ENCODE measurements at places on chromosomes 1 and 21.

GRCh38 chr21:26923986-26924385 lies 42.9 kb downstream of the ADAMTS5 start:
- DNase-seq = no peak

- DNase-seq = no peak
Observed at GRCh38 chr1:113540335-113540734, 150.0 kb downstream of the MAGI3 start.

- DNase-seq = no peak
Observed at GRCh38 chr1:31580891-31581603, 4.7 kb downstream of the TINAGL1 start.

- DNase-seq = peak; percentile 37
Observed at GRCh38 chr1:66300972-66301451, 232.9 kb upstream of the SGIP1 start.

- DNase-seq = no peak
Observed at GRCh38 chr1:24319312-24319863, at the start of gene GRHL3. Gene GRHL3 (plus strand): TSS chr1:24319357. CDS start chr1:24319552, 195 bp downstream.

DNA sequence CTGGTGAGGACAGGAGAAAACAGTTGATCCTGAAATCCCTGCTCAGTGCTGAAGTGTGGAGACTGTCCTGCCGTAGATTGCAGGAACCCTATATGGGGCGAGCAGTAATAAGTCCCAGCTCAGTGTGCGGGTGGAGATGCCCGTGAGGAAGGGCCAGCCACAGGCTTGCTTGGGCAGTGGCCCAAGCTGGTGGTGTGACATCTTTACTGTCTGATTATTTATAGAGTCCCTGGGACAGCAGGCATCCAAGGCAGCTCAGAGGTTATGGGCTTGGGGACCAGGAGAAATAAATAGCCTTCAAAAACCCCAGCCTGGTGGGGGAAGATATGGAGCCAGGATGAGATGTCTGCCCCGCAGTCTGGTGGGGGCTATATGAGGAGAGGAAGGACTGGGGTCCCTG lies 170.7 kb upstream of the POU3F1 start:
- DNase-seq = no peak

DNA sequence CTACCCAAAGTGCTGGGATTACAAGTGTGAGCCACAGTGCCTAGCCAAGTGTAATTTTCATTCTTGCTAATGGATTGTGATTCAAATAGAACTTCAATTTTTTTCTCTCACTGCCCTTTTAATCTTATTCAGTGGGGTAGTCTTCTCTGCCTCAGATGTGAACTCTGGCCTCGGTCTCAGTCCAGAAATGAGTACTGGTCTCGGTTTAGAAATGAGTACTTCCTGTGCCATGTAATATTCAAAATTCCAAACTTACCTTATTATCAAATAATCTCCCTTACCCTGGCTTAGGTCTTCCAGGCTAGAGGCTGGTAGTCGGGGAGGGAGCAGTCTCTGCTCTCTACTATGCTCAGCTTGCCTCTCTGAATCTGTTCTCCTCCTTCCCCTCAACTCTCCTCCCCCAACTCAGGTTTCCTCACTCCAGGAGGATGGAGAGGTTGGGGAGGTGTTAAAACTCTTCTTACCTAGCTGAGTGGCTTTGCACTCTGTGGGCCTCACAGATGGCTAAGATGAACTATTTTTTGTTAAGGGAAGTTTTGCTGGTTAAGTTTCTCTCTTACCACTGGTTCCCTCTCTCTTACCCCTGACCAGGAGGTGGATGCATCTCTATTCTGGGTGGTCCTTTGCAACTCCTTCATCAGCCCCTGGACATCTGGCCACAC lies 4.8 kb upstream of the SLAMF9 start:
- DNase-seq = no peak

- DNase-seq = no peak
Observed at GRCh38 chr1:168447871-168448270, 95.9 kb downstream of the XCL2 start.

- DNase-seq = no peak
Observed at GRCh38 chr1:163085904-163086268, 16.7 kb downstream of the RGS4 start.

GRCh38 chr1:199243423-199244061 lies 604.7 kb downstream of the PTPRC start:
- DNase-seq = peak; percentile 39

DNA sequence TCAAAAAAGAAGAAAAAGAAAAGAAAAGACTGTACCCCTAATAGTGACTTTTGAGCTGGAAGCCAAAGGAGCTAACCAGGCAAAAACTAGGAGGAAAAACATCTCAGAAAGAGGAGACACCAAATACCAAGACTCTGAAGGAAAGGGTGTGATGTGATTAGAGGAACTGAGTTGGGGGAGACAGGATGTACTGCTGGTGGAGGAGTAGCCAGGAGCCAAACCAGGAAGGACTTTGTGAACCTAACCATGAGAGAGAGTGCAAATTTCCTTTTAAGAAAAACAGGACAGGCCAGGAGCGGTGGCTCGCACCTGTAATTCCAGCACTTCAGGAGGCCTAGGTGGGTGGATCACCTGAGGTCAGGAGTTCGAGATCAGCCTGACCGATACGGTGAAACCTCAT lies 4.1 kb upstream of the RBP7 start:
- DNase-seq = no peak

DNA sequence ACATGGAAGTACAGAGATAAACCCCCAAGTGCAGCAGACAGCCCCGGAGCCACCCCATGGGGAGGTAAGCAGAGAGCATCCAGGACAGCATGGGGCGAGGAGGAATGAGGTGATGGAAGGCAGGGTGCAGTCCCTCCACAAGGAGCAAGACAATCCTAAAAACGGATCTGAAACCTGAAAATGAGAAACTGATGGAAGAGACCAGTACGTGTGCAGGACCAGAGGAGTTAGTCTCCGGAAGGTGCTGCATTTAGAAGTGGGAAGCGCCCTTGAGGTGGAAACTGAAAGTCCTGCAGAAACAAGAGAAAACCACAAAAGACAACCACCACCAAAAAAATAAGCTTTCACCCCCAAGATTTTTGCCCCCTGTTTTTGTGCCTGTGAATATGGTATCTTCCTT lies 17.4 kb upstream of the DDOST start:
- no peak for DNase-seq

DNA sequence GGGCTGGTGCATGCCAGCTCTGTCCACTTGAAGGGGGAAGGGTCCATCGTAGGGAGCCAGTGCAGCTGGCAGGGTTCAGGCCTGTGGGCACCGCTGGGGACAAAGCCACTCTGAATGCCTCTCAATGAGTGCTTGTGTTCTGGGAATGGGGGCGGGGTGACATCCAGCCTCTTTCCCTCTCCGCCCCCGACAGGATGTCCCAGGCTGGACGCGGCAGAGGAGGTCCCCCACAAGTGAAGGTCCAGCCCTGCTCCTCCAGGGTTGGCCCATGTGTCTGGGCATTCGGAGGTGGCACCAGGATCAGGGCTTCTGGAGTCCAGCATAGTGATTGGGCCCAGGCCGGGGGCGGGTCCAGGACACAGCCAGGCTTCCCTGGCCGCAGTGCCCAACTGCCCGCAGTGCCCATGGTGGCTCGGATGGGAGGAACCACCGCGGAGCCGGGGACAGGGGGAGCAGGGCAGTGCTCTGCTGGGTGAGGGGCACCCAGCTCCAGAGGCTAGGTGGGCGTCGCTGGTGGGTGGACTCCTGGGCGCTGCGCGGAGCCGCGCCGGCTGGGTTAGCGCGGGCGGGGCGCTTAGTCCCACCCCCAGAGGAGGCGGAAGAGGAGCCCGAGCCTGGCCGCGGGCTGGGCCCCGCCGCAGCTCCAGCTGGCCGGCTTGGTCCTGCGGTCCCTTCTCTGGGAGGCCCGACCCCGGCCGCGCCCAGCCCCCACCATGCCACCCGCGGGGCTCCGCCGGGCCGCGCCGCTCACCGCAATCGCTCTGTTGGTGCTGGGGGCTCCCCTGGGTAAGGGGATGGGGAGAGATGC lies at the start of gene SHISA4:
TSS of gene SHISA4 (plus strand) at position 617 of the 808 bp plus-strand sequence. CDS start at position 714, 97 bp downstream.
- DNase-seq = peak; percentile 33

GRCh38 chr1:93597709-93598108 lies 83.9 kb downstream of the BCAR3 start:
- no peak for DNase-seq

DNA sequence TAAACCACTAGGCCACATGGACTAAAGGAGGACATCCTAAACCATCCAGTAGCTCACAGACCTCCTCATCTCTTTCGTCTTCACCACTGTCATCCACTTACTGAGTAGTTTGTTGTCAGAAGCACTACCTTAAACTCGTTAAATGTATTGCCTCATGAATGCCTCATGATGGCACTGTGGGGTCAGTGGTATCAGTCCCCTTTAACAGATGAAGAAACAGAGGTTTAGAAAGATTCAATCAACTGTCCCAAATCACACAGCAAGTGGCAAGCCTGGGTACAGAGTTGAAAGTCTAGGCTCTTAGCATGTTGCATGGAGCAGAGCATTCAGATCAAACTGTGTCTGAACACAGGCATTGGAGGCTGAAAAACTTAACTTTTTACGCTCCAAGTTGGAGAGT lies 183.6 kb upstream of the KIAA0040 start:
- DNase-seq = no peak

- no peak for DNase-seq
Observed at GRCh38 chr1:48710915-48711314, 65.8 kb downstream of the BEND5 start.

DNA sequence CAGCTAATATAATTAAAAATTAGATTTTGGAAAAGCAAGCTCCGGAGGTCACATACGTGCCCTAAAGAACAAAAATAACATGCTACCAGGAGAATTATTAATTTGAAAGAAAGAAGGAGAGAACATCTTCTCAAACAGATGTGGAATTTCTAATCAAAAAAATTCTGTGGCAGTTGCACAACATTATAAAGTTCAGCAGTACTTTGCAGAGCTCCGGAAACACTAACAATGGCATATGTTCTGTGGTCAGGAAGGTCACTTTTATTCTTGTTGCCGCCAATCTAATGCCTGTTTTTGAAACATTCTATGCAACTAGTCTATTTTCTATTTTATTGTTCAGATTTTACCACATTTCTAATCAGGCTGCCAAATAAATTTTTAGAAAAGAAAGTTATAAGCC lies 186.8 kb downstream of the SMYD3 start:
- no peak for DNase-seq

- no peak for DNase-seq
Observed at GRCh38 chr1:67835663-67836452, 2.6 kb upstream of the GNG12 start.

- no peak for DNase-seq
Observed at GRCh38 chr1:24071941-24072340, 40.0 kb downstream of the MYOM3 start.

Data from inflammatory macrophage (primary cell).